Endodermal cell (in vitro differentiated cells): ENCODE measurements at places on chromosomes 5 and 9. TPM values are rescaled to one million over a fixed set of nuclear protein-coding genes. Genes with fewer than 3 reads are reported as not detected.

- no peak for DNase-seq
Observed at GRCh38 chr9:7862170-7862569, 62.6 kb upstream of the DMAC1 start.

- DNase-seq, result no peak
Observed at GRCh38 chr5:168415971-168416370, 70.3 kb upstream of the RARS1 start.

GRCh38 chr9:19114680-19115270 lies 12.1 kb upstream of the HAUS6 start:
- DNase-seq, result no peak

Gene CDHR2
- 0.31 to 1.0 TPM (median 0.89 TPM) in 3 replicates for total RNA-seq

Gene RC3H2
- 55.4 to 60.1 TPM (median 56.5 TPM) in 3 replicates for total RNA-seq

Gene PDE8B
- 0.09 and 0.20 TPM in 2 replicates for total RNA-seq
